NCI-H146 (cell line): ENCODE measurements at places on chromosomes 2 and 18.

- DNase-seq: peak; percentile 97
These were observed 36.8 kb downstream of the ACVR1 start for GRCh38 chr2:157839162-157839801.

DNA sequence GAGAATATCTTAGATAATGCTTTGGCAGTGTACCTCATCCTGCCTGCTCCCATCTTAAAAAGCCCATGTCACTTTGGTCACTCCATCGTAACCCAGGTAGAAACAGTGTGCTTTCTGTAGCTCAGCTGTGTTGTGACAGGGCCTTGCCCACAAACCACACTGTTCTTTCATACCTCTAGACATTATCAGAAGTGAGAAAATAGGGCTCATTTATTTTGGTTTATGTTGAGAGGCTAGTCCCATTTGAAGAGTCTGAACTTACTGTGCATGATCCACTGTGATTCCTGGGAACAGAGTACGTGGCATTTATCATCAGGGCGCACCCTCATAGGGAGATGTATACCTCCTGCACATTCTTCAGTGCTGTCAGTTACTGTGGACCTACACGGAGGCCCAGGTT is 69.7 kb downstream of the FEZ2 start:
- DNase-seq: no peak

DNA sequence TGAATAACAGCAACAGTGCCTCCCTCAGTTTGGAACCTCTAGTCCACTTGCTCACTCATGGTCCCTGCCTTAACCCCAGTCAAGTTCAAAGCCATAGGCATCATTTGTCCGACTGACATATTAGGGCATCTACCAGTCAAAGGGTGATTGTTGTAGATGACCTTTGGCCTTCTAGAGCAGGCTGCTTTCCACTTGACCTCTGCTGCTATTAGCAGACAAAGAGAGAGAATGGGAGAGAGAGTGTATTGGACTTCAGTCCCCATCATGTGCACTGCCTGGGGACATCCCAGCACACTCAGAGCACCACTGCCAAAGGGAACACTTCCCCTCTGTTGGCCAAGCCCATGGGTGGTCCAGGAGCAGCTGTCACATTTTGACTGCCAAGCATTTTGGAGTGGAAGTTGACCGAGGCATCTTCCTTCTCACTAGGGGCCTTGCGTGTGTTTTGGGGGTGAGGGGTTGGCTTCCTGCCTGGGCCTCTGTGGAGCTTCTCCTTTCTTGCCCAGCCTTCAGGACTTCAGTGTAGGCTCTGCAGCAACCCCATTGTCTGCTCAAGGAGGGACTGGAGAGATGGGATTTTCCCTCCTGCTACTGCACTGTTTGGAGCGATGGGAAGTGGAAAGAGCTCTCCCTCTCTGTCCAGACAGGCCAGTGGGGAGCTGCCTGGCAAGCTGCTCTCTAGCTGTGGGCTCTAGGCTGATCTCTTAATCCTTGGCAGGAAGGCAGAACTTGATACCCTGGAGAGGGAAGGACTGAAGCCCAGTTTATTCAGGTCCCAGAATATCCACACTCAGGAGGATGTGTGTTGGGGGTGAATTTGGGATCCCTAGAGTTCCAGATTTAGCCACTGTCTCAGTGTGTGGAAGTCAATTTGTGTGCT is 68.1 kb downstream of the TMEM247 start:
- no peak for DNase-seq

DNA sequence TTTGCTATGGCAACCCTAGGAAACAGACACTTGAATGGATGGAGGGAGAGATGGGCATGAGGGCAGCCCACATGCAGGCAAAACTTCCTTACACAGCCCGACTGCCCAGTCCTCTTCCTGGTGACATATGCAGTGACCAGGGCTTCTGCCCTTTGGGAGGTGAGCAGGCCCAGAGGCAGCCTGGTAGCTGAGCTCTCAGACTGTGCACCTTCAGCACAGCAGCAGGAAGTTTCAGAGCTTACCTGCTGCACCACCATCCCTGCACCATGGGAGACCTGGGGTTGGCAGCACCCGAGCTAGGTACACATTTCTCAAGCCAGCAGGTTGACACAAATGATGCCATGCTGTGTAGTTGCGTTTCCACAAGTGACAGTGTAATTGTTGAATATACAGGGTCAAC is 97.6 kb upstream of the LMAN1 start:
- no peak for DNase-seq

DNA sequence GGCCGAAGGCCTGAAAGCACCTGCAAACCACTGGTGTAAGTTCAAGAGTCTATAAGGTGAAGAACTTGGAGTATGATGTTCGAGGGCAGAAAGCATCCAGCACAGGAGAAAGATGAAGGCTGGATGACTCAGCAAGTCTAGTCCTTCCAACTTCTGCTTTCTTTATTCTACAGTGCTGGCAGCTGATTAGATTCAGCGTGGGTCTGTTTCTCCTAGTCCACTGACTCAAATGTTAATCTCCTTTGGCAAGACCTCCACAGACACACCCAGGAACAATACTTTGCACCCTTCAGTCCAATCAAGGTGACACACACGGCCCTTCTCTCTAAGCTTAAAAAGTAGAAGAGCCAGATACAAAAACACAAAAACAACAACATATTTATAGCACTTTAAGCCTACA is 43.4 kb downstream of the NMS start:
- no peak for DNase-seq

GRCh38 chr2:20350041-20350712 is 467 bp downstream of the PUM2 start:
- DNase-seq: peak; percentile 69
